ENCODE measurements at places on chromosomes 12 and 14. TPM values are rescaled to one million over a fixed set of nuclear protein-coding genes. Genes with fewer than 3 reads are reported as not detected.

- DNase-seq, result no peak
Observed at GRCh38 chr12:69471667-69472385, 1.6 kb downstream of the FRS2 start.

KRT84 gene
- total RNA-seq, result not detected

- DNase-seq, result no peak
Observed at GRCh38 chr14:46344327-46344937, 307.1 kb downstream of the RPL10L start.

DNA sequence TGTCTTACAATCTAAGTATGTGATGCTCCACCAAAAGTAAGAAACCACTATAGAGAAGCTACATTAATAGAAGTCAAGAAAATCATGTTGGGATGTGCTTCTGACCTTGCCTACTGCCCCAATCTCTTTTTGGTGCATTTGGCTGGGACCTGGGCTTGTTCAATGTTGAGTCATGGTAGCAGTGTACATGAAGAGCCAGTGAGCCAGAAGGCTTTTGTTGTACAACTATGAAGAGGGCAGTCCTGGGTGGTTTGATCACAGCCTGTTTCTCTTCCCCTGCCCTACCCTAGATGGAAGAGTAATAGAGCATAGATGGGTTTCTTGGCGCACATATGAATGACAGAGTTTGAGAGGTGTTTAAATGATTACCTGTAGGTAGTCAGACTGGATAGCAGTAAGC lies 56.4 kb downstream of the UBR7 start:
- no peak for DNase-seq

PLEKHD1 gene
- total RNA-seq, result 0.07 TPM
